GM12892 (cell line): ENCODE measurements at places on chromosomes 6 and 20.

DNA sequence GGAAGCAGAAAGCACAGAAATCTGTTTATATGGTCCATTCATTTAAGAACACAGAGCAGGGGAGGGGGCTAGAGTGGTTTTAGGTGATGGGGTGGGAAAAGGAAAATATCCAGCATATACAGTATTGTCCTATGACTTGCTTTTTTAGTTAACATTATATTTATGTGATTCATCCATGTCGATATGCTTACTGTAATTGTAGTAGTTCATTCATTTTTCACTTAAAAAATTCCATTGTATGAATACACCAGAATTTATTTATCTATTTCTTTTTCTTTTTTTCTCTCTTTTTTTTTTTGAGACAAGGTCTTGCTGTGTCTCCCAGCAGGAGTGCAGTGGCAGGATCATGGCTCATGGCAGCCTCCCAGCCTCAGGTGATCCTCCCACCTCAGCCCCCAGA, 9.6 kb upstream of the PRIM2 start:
- no peak for DNase-seq

- DNase-seq, result no peak
Measured at GRCh38 chr6:12804952-12805645, 88.5 kb downstream of the PHACTR1 start.

- DNase-seq, result peak; percentile 37
Measured at GRCh38 chr20:45406260-45407066, 1.6 kb upstream of the DBNDD2 start.

GRCh38 chr20:55513954-55514353, 491.4 kb downstream of the CBLN4 start:
- no peak for DNase-seq

DNA sequence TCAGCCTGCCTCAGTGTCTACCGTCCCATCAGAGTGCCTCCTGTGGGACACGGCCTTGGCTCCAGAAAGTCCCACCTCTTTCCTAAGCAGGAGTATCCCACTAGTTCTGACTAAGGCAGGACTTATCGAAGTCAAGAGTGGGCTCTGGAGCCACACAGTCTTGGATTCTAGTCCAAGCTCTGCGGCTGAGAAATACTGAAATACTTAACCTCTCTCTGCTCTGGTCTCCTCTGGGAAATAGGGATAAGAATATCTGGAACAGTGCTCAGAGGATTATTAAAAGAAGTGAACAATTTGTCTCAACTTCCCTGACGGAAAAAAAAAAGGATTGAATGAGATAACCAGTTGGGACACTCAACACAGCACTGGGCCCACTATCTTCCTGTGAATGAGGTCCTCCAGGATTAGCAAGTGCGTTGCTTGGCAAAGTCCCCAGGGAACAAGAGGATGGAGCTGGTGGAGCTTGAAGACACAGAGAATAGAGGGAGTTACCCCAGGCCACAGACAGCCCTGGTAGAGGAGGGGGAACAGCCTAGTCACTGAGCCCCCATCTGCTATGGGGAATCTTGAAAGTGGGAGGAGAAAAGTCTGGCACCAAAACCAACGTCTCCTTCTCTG, 34.6 kb upstream of the FOXP4 start:
- DNase-seq, result no peak

DNA sequence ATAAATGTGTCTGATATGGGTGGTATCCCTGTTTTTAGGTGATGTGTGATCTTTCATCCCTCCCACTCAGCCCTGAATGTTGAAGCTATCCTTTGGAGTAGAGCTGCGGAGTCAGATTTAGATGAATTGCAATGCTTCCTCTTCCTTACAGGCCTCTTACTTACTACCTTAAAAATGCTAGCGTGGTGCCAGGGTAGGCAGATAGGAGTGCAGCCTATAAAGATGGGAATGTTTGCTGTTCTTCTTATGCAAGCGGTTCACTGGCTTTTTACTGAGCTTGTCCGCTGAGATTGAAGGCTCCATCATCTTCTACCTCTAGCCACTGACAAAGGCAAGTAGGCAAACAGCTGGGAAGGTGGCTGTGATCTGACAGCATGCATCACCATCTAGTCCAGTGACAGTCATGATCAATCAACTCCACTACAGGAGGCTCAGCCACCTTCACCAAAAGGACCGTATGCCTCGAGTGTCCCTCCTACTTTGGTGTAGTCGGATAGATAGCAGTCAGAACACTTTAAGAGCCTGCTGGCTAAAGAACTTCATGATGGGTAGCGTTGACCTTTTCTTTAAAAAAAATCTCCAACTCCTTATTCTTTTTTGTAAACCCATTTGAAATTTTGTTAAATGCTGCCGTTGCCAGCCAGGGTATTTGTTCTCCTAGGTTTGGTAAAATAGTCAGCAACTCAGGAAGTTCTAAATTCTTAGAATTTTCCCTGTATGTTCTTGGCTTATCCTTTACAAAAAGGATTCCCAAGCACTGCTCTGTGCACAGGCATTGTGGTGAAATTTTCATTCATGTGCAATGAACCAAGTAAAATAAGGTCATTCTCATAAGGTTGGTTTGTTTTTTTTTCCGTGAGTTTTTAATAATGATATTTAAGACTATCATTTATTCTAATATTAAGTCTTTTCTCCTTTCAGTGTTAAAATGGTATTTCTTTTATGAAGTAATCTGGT, 169.6 kb downstream of the MTHFD1L start:
- no peak for DNase-seq

GRCh38 chr20:25227317-25227831, 20.5 kb upstream of the PYGB start:
- no peak for DNase-seq

DNA sequence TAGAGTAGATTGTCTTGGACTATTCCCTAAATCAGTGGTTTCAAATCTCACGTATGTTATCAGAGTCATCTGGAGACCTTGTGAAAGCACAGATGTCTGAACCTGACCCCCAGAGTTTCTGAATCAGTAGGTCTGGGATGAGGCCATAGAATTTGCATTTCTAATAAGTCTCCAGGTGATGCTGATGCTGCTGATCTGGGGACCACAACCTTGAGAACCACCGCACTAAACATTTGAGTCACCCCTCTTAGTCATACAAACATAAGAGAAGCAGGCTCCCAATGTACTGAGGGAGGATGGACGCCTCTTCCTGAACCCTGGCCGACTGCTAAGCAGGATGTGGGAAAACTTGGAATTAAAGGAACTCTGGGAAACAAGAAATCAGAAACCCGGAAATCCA, 187.8 kb upstream of the PRDM1 start:
- no peak for DNase-seq

- no peak for DNase-seq
Measured at GRCh38 chr6:29651413-29652197, 5.3 kb upstream of the MOG start.

GRCh38 chr20:44495257-44495656, 19.6 kb downstream of the TTPAL start:
- DNase-seq, result no peak

GRCh38 chr6:31366693-31367470, 9.9 kb upstream of the HLA-B start:
- peak; percentile 51 for DNase-seq

DNA sequence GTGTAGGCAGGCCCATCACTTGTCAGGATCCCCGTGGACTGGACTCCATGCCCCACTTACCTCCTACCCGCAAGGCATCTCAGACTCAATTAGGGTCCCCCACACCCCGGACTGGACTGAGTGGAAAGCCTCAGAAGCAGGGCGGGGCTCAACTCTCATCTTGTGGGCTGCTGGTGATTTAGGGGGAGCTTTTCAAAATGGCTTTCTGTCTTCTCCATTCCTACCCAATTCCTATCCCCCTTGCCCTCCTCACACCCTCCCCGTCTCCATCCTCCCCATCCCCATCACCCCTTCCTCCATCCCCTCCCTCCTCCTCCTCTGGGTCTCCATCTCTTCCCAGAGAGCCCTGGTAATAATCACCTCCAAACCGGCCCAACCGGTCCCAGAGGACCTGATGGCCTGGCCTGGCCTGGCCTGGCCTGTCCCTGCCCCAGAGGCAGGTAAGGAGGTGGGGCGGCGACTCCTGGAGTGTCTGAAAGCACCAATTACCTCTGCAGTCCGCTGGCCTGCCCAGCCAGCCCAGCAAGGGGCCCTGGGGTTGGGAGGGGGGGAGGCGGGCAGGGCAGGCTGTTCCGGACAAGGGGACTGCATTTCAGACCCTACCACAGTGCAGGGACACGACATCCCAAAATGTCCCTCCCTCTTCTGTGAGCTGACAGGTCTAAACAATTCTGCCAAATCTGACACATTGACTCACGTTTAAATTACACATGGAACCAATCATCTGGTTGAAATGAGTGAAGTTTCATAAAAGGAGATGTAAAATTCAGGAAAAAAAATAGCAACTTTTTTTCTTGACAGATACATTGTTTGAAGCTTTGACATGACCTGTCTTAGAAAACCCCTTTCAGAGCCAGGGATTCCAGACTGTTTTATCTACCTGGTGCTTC, 24.8 kb downstream of the MAFB start:
- DNase-seq, result no peak

DNA sequence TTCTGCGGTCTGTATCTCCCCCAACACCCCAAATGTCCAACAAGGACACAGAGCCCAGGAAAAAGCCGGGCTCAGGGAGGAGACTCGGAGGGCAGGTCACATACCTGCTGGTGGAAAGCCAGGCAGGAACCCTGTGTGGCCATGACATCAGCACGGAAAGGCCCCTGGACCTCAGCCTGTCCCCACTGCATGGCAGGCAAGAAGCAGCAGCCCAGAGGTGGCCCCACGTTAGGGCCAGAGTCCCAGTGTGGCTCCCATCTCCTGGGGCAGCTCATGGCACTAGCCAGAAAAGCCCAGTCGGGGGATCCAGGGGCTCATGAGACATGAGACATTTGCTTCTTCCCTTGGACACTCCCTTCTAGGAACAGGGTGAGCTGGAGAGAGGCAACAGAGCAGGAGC, 258.7 kb downstream of the DLL1 start:
- DNase-seq, result no peak

- no peak for DNase-seq
Measured at GRCh38 chr6:145022199-145022796, 713.0 kb downstream of the EPM2A start.

- DNase-seq, result no peak
Measured at GRCh38 chr6:30782425-30783014, 38.2 kb upstream of the IER3 start.

- no peak for DNase-seq
Measured at GRCh38 chr6:101226677-101227135, 166.8 kb upstream of the GRIK2 start.

DNA sequence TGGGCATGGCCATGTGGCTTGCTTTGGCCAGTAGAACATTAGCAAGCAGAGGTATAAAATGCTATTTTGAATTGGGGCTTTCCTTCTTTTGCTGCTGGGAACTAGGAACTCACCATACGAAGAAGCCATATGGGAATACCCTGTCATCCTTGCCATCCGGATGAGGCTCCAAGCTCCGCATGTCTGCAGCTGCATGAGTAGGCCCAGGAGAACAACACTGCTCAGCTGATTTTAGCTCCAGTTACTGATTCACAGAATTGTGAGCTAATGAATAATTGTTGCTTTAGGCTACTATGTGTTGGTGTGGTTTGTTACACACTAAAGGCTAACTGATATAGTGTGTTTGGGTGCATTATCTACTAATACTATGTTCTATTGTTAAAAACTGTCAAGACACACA, 2.7 kb upstream of the PLCB4 start:
- DNase-seq, result no peak

DNA sequence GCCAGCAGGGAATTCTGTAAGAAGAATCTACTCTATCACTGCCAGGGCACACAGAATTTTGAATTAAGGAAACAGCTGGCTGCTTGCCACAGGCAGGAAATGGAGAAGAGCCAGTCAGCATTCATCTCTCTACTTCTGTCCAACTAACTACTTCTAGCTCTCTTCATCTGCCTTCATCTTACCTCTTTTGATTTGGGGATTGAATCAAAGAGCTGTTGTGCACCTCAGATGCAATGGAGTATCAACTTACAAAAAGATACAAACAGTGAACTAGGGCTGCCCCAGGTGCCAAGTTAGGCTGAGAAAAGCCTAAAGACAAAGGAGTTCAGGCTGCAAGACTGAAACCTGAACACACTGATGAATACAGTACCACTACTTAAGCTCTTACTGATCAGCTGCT, 82.0 kb downstream of the PTPRK start:
- DNase-seq, result no peak

- DNase-seq, result no peak
Measured at GRCh38 chr6:30019819-30020218, 41.2 kb upstream of the POLR1H start.

GRCh38 chr20:48411245-48411644, 416.6 kb downstream of the PREX1 start:
- no peak for DNase-seq

GRCh38 chr6:143536461-143536865, 24.9 kb upstream of the FUCA2 start:
- DNase-seq, result peak; percentile 29

DNA sequence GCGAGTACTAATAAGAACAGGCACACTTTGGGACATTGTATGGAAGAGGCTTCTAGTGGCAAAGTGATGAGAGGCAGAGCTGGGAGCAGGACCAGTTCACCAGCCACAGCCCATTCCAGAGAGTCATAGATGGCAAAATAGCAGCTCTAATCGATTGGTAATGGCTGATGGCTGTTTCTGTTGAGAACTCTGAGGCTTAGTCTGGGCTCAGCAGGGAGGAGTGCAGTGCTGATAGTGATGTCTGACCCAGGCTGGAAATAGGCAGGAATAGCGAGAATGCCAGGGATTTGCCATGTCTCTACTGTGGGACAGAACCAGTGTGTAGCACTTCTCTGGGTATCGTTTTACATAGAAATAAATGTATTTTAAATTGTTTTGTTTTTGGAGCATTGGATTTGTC, 620.0 kb upstream of the FLRT3 start:
- DNase-seq, result no peak

- no peak for DNase-seq
Measured at GRCh38 chr20:16922834-16923233, 174.7 kb downstream of the OTOR start.
